H9 (cell line): ENCODE measurements at places on chromosomes 3 and 15.
A peak's percentile ranks its signal among the peaks of the same experiment; 100 is the strongest.

DNA sequence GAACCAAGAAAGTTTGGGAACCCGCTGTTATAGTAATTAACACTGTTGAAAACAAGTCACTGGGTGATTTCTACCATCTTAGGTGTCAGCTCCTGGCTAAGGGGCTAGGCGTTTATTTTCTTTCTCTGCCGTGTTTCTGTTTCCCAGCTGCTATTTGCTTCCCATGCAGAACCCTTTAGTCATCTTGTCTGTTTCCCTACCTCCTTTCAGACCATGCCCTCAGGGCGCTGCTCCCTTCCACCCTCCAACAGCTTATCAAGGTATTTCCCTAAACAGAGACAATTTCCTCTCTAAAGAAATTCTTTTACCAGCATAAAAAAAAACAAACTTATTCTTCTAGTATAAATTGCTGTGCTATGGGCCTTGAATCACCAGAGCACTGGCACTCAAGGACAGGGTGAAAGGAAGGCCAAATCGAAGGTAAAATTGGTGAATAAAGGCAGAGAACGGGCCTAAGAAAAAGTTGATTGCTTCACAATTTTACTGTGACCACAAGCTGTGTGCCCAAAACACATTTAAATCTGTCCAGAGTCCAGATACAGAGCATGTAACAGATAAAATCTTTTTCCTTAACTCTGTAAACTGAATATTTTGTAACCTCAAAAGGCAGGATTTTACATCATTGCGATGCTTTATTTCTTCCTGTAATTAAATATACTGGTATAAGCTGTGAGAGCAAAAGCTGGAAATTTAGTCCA, 319.2 kb downstream of the ZNF621 start:
- peak; percentile 59 for DNase-seq

DNA sequence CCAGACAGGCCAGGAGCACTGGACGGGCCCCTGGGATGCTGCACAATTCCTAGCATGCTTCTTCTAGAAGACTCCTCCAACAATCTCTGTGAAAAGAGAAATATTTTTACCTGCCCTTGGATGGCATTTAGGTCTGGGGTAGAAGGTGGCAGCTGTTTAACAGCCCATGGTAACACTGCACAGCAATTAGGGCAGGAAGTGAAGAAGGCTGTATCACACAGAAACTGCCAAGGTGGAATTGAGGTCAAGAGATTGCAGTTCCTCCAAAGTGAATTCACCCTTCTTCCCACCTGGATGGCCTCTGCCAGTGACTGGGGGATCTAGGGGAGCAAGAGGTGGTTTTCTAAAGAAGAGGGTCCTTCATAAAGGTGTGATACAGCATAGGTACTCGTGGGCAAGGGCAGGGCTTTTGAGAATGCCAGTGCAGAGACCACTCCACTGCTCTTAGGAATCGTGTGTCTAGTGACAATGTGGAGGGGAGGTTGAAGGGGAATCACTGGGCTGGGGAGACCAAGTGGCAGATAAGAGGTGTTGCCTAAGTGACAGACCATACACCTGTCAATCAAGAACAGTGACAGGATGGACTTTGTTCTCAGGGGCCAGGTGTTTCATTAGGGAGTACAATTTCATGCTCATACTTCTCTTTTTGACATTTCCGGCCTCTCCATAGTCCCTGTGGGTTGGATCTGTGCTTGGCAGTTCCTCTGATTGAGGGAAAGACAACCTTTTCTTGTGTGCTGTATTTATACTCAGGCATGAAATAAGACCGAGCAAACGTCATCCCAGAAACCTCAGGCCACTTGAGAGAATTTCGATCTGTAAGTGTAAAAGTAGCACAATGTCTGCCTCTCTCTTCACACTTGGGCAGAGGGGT, 83.5 kb upstream of the BCL6 start:
- no peak for DNase-seq

- DNase-seq = peak; percentile 5
These were observed 140.9 kb downstream of the TPRA1 start for GRCh38 chr3:127449486-127450212.

- no peak for DNase-seq
These were observed 139.8 kb upstream of the SEMA6D start for GRCh38 chr15:47577461-47577860.

DNA sequence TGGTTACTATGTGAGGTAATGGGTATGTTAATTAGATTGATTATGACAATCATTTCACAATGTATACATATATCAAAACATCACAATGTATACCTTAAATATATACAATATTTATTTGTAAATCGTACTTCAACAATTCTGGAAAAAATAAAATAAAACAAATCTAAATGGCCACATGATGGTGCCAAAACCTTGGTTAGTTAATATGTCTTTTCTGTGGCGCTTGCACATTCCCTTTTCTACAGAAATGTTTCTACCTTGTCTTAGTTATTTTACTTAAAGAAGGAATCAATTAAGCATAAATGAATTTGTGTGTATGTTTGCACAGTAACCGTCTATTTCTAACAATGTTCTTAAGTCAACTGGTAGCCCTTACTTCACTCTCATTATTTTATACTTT, 53.4 kb downstream of the OXSM start:
- no peak for DNase-seq

DNA sequence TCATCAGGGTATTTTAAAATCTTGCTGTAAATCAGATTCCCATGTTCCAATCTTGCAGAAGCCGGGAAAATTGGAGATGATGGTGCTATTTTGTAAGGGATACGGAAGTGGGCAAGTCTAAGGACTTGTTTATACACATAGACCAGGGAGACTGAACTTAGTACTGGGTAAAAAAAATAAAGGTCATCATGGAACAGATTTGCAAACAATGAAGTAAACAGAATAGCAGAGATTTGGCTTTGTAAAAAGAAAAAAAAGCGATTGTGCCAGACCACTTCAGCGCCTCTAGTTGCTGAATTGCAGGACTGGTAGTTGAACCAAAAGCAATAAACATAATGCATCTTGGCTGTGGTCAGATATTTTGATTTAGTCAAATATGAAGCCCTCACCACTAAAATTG, 229.1 kb downstream of the TP63 start:
- no peak for DNase-seq

- DNase-seq = no peak
These were observed 22.6 kb downstream of the CCRL2 start for GRCh38 chr3:46429671-46430070.

- DNase-seq = no peak
These were observed 29.1 kb downstream of the PTX3 start for GRCh38 chr3:157465741-157466140.

GRCh38 chr3:4983739-4984510, 4.7 kb downstream of the BHLHE40 start:
- no peak for DNase-seq

DNA sequence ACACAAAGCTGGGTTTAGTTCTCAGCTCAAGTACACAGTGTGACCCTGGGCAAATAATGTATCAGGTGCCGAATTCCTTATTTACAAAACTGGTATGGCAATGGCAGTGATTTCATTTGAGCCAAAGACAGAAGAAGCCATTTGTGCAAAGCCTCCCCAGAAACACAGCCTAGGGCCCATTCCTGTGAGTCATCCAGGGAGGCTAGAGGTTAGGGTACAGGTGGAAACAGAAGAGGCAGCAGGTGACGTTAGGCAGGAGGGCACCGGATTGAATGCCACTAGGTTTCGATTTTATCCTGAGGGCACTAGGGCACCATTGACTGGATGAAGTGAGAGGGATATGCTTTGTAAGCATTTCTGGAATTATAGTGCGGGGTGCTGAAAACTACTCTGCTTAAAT, 766.9 kb upstream of the NR2F2 start:
- no peak for DNase-seq
